Hypothalamus (tissue), 51 donors: ENCODE measurements at places on chromosomes 6 and 20.

GRCh38 chr20:53749499-53749898, 155.9 kb upstream of the ZNF217 start:
- no peak for DNase-seq

DNA sequence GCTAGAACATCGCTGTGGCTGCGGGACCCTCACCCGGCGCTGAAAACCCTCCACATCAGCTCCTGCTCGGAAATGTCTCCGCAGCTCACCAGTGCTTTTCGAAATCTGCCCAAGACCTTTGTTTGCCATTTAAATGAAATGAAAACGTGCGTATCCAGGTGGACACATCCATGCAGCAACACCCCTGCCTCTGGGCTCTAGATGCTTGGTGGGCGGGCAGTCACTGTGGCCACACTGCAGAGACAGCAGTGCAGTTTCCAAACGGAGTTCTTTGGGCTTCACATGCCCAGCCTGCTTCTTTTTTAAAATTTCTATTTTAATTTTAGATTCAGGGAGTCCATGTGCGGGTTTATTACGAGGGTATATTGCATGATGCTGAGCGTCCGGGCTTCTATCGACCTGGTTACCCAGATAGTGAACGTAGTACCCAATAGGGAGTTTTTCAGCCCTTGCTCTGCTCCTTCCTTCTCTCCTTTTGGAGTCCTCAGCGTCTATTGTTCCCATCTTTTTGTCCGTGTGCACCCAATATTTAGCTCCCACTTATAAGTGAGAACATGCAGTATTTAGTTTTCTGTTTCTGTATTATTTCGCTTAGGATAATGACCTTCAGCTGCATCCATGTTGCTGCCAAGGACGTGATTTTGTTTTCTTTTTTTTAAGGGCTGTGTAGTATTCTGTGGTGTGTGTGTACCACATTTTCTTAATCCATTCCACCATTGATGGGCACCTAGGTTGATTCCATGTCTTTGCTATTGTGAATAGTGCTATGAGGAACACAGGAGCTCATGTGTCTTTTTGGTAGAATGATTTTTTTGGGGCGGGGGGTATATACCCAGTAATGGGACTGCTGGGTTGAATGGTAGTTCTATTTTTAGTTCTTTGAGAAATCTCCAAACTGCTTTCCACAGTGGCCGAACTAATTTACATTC, 4.8 kb upstream of the TUBB2B start:
- no peak for DNase-seq

GRCh38 chr6:39007575-39007974, 41.0 kb upstream of the GLP1R start:
- DNase-seq: no peak

DNA sequence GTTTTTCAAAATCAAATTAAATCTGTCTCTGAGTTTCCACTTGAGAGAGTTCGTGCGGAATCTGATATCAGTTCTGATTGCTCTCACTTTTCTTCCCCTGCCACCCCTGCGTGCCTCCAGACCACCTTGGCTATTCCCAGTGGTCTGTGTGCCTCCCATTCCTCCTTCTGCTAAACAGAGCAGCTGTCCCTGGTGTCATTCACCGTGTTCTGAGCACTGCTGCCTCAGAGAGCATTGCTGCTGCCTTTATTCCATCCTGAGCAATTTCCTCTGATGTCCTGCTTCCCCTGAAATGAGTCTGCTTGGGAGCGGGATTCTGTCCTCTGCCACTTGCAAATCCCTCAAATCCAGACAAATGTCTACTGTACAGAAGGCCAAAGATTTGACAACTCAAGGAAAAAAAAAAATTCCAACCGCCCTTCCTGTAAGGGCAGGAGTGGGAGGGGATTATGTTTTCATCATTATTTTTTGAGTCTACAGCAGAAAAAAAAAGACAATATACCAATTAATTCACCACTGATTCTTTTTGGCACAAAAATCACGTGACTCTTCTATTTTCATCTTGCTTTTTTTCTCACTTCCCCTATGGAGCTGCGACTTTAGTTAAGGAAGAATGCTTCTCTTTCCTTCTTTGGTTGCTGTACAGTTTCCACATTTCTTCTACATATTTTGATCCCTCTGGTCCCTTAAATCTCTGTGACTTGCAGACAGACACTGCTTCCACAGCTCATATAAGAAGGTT, 833.0 kb downstream of the EPHA7 start:
- no peak for DNase-seq

DNA sequence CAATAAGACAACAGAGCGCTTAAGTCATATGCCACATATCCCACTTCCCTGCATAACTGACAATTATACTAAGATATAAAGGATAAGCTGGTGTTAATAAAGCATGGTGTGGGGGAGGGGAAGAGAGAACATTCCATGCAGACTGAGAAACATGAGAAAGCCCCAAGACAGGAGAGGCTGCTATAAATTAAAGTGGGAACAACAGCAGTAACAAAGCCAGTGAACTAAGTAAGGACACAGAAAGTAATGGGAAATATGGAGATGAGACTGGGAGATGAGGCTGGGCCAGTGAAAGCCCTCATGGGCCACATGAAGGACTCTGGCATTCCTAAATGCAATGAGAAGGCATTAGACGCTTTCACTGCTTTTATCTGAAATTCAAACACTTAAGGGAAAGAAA, 41.3 kb downstream of the SESN1 start:
- no peak for DNase-seq

GRCh38 chr20:64067005-64067632, 4.1 kb downstream of the TCEA2 start:
- DNase-seq: no peak

DNA sequence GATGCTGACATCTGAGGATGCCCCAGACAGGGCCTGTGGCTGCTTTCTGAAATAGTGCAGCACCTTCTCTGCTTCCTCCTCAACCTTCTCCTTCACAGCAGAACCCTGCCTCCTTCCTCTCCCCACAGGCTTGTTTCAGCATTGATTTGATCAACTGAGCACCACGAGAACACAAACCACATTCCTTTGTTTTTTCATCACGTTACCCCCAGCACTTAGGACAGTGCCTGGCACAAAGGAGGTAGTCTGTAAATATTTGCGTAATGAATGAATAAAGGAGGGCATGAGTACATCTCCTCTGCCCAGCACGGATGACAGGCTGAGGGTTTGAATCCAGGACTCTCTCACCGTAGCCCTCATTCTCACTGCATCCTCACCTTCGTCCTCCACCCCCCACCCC, 21.3 kb upstream of the WFDC2 start:
- no peak for DNase-seq

DNA sequence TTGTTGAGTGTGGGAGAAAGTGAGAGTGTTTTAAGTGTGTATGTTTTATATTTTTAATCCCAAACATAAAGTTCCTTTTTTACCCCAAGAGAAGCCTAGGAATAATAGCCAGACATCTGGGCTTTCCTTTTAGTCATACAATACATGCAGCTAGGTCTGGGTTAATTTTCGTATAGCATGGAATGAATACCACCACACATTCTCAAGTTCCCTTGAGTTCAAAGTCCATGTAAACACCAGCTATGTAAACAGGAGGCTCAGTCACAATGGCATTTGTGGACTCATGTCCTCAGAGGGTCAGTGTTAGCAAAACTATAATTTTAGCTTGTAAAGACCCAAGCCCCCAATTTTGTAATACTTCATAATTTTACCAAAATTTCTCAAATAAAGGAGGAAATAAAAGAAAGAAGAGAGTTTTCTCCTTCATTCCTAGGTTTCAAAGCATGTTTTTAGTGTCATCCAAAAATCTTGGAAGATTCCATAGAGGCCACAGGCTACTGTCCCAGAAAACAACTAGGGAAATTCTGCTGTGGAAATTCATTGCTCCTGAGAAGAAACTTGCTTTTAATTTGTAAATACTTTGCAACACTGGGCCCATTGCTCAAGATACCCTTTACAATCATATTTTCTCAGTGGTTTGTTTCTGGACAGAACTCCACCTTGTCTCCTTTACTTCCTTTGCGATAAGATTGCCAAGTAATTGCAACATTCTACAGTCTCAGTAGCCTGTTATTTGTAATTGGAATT, 671.2 kb downstream of the COL12A1 start:
- no peak for DNase-seq

- no peak for DNase-seq
Measured at GRCh38 chr6:1747003-1747402, 137.3 kb downstream of the FOXC1 start.

DNA sequence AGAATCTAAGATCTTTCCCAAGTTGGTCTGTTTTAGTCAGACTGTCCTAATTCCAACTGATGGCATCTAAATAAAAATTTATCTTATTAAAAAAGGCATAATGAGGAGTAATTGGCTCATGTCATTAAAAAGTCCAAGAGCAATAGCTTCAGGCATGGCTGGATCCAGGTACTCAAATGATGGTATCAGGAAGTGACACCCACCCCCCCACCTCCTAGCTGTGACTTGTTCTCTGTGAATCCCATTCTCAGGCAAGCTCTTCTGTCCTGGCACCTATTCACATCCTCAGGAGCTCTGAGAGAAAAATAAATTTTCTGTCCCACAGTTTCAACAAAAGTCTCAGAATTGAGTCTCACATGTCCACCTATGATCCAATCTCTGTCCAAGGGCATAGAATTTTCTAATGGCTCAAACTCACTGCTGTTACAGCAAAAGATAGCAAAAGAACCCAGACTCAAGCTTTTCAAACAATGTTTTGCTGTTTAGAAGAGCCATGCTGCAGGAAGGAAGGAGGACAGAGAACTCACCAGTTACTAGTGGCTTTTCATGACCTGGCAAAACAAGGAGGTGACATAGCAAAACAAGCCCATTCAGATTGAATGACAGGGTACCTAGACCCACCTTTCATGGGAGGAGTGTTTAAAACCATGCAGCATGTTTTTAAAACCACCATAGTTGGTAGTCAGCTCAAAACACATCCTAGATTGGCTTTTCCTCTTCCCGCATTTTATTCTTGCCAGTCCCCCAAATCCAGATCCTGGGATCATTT, 496.1 kb downstream of the PREX1 start:
- no peak for DNase-seq

GRCh38 chr6:106773996-106774629, 144.7 kb downstream of the QRSL1 start:
- no peak for DNase-seq

- DNase-seq: no peak
Measured at GRCh38 chr20:47753576-47754387, 31.5 kb downstream of the SULF2 start.

DNA sequence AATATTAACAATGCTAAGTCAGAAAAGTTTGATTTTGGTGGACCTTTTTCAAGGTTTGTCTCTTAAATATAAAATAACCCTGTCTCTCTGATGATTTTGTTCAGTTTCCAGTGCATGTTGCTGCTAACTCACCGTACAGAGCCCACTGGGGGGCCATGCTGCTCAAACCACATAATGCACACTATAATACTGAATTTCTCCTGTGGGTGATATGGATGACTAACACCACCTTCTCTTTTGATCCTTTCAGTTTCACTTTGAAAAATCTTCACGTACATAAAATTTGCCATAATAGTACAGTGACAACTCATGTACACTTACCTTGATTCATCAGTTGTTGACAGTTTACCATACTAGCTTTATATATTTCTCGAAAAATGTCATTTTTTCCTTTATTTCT, 506.6 kb upstream of the MAN1A1 start:
- DNase-seq: no peak

GRCh38 chr20:51624157-51624731, 81.7 kb upstream of the NFATC2 start:
- no peak for DNase-seq
